Psoas muscle (tissue), 8 donors: ENCODE measurements at places on chromosomes 7 and 10. TPM values are rescaled to one million over a fixed set of nuclear protein-coding genes. Genes with fewer than 3 reads are reported as not detected.

Gene RPEL1
- total RNA-seq, result not detected

Gene PIP
- not detected for total RNA-seq

Gene GIGYF1
- 25.2 TPM for total RNA-seq

Gene PDE6C
- not detected for total RNA-seq

DNA sequence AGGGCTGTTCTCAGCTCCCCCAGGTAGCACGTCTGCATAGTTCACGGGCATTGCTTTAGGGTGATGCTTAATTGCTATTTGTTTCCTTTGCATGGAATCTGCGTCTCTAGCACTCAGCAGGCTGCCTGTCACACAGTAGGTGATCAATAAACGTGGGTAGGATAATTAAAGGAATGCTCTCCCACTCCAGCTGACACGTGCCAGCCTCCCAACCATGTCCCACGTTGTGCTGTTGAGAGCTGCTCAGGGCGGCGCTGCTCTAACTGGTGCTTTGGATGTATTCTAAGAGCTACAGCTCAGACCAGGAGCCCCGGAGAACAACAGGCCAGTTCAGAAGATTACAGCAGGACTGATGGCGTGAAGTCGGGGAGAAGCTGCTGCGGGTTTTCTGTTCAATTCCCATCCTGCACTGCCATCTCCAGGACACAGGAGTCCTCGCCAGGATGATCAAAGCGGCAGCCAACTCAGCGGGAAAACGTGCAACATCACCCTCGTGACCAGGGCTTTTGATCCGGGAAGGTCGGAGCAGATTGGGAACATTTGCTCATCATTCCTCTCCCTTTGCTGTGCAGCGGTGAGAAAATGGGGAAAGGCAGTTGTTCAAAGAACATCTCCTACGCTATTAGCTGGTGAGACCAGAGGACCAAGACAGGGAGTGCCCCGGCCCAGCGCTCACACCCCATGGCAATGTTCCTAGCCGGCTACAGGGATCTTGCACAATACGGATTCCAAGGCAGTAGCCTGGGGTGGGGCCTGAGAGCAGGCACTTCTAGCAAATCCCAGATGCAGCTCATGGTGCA, 50.5 kb upstream of the FOXK1 start:
- no peaks in the 10 kb centered on the region for H3K27me3 ChIP-seq
- peak overlapping the region; percentile 68 for H3K27ac ChIP-seq
- H3K4me3 ChIP-seq, result peak overlapping the region; percentile 45
- no peaks in the 10 kb centered on the region for H3K36me3 ChIP-seq

DNA sequence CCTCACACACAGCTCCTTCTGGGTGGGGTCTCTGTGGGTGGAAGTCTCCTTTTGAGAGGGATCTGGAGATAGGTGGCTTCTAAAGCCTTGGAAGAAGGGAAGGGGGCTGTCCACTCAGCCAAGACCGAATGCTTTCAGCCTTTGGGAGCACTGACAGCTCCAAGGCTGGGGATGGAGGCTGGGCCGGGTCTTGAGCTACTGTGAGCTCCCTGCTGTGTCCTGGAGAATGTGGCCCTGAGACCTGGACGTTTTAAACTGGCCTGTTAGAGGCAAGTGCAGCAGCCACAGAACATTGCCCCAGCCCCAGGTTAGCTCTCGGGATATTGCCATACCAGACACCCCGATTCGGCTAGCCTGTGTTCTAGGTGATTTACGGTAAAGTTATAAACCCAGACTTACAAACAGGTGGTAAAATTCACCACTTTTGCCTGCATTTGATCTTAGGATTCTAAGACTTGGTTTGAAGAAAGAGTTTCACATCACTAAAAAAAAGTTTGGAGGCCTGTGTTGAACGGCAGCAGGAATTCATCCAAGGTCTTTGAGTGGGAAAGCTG, 548.5 kb upstream of the FOXK1 start:
- no peaks in the 10 kb centered on the region for H3K4me1 ChIP-seq
- no peak for DNase-seq
- no peak overlapping the region for H3K27ac ChIP-seq

- peaks cover 5% of the 10 kb centered on the region for H3K4me1 ChIP-seq
- DNase-seq, result no peak
- H3K27ac ChIP-seq, result no peak overlapping the region
- no peaks in the 10 kb centered on the region for H3K27me3 ChIP-seq
These were observed 86.1 kb downstream of the EPDR1 start for GRCh38 chr7:38006559-38006958.

- no peaks in the 10 kb centered on the region for H3K27me3 ChIP-seq
- no peak for DNase-seq
- H3K4me1 ChIP-seq, result no peaks in the 10 kb centered on the region
- H3K4me3 ChIP-seq, result no peak overlapping the region
- no peak overlapping the region for H3K27ac ChIP-seq
- no peaks in the 10 kb centered on the region for H3K36me3 ChIP-seq
These were observed 175.9 kb downstream of the ZMYND11 start for GRCh38 chr10:310976-311639.

- no peaks in the 10 kb centered on the region for H3K36me3 ChIP-seq
- no peak overlapping the region for H3K27ac ChIP-seq
- DNase-seq, result no peak
- no peaks in the 10 kb centered on the region for H3K4me1 ChIP-seq
- no peaks in the 10 kb centered on the region for H3K27me3 ChIP-seq
- H3K4me3 ChIP-seq, result no peak overlapping the region
These were observed 51.3 kb upstream of the ITPRID1 start for GRCh38 chr7:31462636-31463035.

DNA sequence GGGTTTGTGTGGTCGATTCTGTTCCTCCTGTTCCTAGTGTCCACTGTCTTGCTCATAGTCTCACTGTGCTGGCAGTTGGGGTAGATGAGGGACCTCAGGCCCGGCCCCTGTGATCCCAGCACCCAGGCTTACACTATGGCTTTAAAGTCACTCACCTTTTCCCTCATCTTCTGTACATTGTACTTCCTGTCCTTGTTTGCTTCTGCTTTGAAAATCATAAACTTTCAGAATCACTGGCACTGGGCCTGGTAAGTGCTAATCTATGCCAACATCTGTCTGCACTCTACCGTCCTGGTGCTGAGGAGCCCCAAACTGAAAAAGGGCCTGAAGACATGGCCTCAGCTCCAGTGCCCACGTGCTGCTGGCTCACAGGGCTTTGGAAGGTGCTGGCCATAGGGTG, 5.7 kb upstream of the TAS2R60 start:
- no peaks in the 10 kb centered on the region for H3K4me1 ChIP-seq
- no peak for DNase-seq
- H3K27ac ChIP-seq, result no peak overlapping the region
- no peaks in the 10 kb centered on the region for H3K36me3 ChIP-seq

DNA sequence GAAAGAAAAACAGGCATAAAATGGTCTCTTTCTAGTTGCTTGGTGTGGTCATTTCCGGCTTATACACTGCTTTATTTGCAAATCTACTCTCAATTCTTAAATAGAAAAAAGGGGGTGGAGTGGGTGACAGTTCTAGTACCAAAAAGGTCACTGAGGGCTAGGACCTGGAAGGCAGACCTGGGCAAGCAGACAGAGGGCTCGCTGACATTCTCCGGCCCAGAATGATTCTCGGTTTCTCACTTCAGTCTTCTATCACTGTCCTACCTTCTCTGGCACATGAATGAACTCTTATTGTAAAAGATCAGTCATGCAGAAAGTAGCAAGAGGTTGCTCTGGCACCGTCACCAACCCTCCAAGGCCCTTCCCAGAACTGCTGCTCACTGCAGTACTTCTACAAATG, 54.0 kb downstream of the MALSU1 start:
- no peak for DNase-seq
- H3K4me3 ChIP-seq, result no peak overlapping the region
- H3K27ac ChIP-seq, result no peak overlapping the region
- no peaks in the 10 kb centered on the region for H3K4me1 ChIP-seq

- no peak overlapping the region for H3K27ac ChIP-seq
- no peaks in the 10 kb centered on the region for H3K36me3 ChIP-seq
- H3K4me1 ChIP-seq, result peaks cover 43% of the 10 kb centered on the region
- DNase-seq, result no peak
- H3K4me3 ChIP-seq, result no peak overlapping the region
- H3K27me3 ChIP-seq, result no peaks in the 10 kb centered on the region
These were observed 151.6 kb downstream of the CACNA2D1 start for GRCh38 chr7:82291931-82292330.
